ENCODE measurements at places on chromosomes 6 and 20.

DNA sequence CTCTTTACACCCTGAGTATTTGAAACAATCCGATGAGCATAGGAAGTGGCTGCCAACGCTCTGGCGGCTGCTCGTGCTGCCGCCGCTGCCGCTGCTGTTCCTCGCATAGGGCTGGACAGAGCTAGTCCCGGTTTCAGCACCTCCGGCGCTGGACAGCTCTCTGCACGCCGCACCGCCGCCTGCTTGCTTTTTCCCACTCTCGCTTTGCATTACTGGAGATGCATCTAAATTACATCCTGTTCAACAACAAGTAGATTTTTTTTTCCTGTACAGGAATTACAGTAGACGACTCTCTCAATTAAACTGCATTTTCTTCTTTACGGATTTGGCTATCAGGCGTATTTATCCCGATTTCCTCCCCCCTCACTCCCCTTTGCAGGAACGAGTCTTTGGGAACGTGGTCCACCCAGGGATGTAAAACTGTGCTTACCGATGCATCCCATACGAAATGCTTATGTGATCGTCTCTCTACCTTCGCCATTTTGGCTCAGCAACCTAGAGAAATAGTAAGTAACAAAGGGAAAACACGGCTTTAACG, 563.8 kb downstream of the LMBRD1 start:
- DNase-seq: peak; percentile 91

DNA sequence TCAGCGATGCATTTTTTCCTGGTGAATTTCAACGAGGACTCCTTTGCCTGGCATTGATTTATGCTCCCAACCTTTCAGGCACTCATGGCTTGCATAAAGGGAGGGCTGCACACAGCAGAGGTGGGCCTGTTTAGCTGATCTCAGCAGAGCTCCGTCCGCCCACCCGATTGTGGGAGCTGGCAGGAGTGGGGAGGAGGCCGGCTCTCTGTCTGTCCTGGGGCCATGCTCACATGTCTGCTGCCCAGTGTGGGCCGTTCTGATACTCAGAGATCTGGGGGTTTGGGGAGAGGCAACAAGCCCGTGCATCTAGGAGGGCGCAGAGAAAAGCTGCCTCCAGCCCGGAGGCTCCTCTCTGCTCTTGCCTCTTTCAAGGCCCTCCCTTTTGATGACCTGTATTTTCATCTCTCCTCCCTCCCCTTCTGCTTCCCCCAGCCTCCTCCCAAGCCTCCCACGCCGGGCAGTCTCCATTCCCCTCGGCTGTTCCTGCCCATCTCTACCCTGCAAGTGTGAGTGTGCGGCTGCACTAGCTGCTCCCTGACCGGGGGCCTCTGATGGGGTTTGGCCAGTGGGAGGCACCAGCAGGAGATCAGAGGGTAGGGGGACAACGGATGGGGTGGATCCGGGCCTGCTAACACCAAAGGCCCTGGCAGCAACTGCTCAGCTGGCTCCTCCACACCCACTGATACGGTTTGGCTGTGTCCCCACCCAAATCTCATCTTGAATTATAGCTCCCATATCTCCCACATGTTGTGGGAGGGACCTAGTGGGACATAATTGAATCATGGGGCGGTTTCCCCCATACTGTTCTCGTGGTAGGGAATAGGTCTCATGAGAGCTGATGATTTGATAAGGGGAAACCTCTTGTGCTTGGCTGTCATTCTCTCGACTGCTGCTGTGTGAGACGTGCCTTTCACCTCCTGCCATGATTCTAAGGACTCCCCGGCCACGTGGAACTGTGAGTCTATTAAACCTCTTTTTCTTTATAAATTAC, 39.6 kb upstream of the MLN start:
- no peak for DNase-seq

DNA sequence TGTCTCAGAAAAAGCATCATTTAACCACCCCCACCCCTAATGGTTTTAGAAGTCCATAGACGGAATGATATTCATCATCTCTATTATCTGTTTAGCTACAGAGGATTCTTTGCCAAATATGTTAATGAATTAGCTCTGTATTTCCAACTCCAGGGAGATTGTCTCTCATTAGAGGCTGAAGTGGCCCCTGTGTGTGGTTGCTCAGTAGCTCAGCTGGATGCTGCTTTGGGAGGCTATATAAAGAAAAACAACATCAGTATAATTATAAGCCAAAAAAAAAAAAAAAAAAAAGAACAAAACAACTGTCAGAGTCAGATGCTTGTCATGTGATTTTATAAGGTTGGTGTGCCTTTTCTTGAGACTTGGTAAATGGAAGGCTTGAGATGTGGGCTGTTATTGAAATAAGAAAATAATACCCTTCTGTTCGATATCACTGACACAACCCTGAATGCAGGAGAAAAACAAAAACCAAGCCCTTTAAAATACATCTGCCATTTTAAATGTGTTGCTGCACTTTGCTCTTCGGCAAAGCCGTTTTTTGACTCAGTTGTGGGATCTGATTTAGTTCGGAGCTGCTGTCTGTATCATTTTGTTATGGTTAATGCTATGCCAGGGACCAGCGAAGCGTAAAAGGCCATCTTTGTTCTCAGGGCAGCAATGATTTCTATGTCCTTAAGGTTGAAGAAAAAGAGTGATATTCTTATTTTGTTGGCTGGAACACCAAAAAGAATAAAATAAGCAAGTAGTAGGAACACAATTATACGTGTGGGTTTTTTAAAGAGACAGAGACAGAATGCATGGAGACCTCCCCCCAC, 422.6 kb downstream of the QKI start:
- no peak for DNase-seq

DNA sequence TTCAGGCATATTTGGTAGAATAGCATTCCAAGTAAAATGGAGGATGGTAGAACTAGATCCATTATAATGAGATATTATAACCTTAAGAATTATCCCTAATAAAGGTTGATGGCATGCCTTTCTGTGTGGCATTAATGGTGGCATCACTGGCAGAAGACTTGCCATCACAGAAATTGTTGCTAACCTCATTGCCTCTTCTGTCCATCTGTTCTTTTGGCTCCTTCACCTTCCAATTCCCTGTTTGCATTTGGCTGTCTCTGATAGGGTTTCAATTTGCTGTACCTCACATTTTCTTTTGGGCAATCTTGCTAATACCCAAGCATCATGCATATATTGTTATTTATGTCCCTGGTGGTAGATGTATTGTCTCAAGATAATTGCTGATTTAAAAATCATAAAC, 98.9 kb downstream of the SMPDL3A start:
- no peak for DNase-seq

GRCh38 chr6:131575834-131576478, 2.9 kb downstream of the ARG1 start:
- DNase-seq: no peak

- no peak for DNase-seq
These were observed 210.7 kb downstream of the TFAP2C start for GRCh38 chr20:56839786-56840185.

DNA sequence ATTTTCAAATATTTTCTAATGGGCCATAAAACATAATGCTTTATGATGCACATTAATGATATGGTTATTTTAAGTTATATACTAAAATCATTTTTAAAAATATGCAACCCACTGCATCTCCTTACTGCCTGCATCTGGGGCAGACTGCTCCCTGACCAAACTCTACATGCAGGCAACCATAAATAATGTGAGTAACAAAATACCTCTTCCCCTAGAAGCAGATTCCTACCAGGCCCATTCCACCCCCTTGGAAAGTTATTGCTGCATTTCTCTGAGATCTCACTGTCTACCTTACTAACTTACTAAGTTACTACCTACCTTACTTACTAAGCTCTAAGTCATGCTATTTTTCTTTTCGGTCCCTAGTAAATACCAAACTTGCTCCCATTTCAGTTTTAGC, 71.8 kb downstream of the ATG5 start:
- no peak for DNase-seq

DNA sequence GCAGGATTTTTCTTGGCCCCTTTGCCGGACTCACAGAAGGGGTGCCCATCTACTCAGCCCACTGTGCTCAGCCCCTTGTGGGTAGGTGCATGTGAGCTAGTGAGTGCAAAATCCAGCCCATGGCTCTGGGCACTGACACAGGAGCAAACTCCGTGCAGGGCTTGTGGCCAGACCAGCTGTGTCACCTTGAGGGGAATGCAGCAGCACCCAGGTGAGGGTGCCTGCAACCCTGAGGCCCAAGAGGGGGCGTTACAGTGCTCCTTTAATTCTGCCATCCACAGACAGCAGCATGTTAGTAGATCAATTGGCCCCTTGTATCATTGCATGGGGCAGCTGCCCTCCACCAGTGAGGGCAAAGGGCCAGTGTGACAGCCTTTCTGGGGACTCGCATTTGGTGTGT, 12.9 kb upstream of the IYD start:
- DNase-seq: no peak

DNA sequence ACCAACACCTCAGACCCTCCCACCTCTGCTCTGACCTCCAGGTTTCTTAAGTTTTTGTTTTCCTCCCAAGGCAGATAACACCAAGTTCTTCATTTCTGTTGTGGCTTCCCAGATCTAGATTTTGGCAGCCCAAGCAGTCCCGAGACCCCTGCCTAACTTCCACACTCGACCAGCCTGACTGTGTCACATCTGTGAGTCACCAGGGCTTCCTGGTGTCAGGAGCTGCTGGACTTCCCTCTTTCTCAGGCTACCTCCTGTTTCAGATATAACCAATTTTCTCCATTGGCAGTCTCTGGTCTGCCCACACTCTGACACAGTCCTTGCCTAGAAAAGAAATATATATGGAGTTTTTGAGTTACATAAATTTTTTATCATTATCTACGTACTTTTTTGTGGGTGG, 46.1 kb upstream of the CCN6 start:
- no peak for DNase-seq

DNA sequence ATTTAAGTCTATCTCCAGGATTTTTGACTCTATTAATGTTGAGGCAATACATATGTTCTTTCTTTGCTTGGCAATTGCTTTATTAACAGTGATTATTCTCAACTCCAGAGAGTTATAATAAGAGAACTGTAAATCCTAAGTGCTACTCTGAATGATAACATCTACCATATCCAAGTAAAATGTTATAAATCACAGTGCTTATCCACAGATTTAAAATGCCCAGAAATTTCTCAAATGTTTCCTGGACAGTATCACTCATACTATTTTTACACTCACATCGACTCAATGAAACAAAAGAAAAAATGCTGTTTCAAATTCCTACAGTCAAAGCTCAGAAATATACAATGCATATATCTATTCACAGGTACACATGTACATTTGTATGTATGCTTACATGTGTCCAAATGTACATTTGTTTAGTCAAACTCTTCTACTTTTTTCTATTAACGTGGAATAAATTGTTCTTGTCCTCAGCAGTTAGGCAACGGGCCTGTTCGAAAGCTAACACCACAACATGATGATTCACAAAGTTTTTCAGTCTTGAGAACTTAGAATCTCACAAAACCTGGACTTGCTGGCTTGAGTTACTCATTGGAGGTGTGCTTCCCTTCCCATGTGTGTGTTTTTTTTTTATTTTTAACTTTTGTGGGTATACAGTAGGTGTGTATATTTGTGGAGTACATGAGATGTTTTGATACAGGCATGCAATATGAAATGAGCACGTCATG, 193.0 kb downstream of the GJA10 start:
- no peak for DNase-seq

DNA sequence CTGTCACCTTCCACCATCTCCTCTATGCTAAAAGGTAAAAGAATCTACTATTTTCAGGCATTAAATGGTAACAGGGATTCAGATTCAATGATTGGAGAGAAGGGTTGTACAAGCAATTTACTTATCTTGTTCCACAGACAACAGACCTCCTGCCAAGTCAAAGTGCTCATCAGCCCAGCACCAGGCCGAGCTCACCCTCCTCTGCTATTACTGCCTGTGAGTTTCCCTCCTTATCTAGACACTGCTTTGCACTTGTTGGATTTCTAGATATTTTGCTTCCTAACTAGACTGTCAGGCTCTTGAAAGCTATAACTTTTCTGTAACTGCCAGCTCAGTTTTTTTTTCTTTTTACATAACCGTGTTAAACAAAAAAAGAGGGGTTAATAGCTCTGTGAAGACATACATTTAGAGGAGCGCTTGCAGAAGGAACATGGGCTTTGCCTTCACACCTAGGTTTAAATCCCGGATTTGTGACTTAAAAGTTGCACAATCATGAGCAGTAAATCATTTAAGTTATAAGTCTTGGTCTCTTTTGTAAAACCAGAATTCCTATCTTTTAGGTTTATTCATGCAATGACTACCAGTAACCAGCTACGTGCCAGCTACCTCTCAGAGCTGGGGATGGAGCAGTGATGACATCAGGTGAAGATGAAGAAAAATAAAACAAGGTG, 1.1 kb upstream of the FAM162B start:
- DNase-seq: no peak

GRCh38 chr6:100440935-100441334, 23.8 kb downstream of the SIM1 start:
- no peak for DNase-seq

GRCh38 chr6:11732036-11732631, 46.5 kb downstream of the ADTRP start:
- peak; percentile 55 for DNase-seq

DNA sequence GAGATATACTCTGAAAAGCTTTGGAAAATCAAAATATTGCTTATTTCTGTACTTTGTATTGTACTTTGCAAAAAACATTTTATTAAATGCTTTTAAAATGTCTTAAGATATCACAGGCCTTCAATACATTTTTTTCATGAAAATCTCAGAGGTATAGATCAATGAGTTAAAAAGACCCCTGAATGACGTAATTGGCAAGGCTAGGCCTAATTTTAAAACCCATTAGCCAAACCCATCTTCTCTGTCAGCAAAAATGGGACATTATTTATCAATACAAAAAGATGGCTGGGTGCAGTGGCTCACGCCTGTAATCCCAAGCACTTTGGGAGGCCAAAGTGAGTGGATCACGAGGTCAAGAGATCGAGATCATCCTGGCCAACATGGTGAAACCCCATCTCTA, 84.8 kb upstream of the PAK5 start:
- no peak for DNase-seq

DNA sequence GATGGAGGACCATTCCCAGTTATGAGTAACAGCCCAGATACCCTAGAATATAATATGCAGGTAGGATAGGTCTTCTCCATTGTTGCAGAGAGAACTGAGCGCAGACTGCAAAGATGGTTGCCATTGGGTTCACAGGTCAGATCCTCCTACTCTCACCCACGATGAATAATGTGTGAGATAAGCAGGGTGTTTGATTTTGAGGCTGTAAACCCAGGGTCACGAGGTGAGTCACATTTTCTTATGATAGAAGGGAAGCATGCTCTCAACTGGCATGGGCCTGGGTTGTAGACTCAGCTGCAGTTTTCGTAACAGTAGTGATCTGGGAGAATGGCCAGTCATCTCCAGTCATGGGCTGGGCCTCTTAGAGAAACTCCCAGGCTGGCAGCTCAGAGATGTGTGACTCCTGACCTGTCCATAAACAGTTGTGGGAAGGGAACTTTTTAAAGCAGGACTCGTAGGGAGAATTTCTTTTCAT, 74.2 kb downstream of the CD164 start:
- DNase-seq: no peak

GRCh38 chr6:35581633-35582032, 68.9 kb upstream of the TULP1 start:
- DNase-seq: no peak

DNA sequence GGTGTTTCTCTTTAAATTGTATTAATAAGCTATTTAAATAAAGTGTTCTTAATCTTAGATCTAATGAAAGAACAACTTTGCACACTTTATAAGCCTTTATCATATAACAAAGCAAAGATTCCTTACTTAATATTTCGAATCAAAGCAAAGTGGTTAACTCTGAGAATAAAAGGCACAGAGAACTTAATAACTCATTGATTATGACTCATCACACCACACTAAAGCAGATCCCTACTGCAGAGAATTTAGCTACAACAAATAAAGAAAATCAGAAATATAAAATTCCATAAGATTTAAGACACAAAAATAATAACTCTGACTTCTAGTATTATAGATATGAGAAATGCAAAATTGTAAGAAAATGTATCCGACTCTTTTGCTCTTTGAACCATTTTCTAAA, 135.6 kb upstream of the RUNX2 start:
- no peak for DNase-seq

Measured in muscle of arm (tissue), 14 donors.